ENCODE measurements at places on chromosomes 2 and 18.

- peak overlapping the region; percentile 97 for H3K27ac ChIP-seq
- H3K4me3 ChIP-seq: peak overlapping the region; percentile 94
- no peaks in the 10 kb centered on the region for H3K27me3 ChIP-seq
- no peak for DNase-seq
- peaks cover 58% of the 10 kb centered on the region for H3K4me1 ChIP-seq
Measured at GRCh38 chr2:190882856-190883582, 2.4 kb downstream of the GLS start.

DNA sequence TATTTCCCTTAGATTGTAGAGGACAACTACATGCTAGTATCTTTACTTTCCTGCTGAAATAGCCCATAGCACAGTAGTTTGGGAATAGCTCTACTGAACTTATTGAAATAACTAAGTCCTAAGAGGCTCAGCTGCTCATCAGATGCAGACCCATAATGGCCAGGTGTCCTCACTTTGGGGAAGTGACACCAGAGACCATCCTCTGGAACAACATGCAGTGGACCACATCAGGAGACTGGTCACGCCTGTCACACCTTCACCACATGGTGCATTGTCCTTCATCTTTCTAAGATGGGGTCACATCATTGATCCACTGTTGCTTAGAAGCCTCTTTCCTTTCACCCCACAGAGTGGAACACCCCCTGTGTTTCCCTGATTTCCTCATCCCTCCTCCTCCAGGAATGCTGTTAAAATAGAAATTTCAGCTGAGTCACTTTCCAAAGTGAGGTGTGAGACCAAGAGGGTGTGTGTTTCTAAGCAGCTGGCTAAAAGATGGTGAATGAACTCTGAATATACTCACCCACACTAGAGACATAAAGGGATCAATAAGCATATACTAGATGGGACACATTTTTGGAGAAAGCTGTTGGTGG lies 215.2 kb upstream of the LRRTM1 start:
- no peaks in the 10 kb centered on the region for H3K36me3 ChIP-seq
- no peak for DNase-seq

DNA sequence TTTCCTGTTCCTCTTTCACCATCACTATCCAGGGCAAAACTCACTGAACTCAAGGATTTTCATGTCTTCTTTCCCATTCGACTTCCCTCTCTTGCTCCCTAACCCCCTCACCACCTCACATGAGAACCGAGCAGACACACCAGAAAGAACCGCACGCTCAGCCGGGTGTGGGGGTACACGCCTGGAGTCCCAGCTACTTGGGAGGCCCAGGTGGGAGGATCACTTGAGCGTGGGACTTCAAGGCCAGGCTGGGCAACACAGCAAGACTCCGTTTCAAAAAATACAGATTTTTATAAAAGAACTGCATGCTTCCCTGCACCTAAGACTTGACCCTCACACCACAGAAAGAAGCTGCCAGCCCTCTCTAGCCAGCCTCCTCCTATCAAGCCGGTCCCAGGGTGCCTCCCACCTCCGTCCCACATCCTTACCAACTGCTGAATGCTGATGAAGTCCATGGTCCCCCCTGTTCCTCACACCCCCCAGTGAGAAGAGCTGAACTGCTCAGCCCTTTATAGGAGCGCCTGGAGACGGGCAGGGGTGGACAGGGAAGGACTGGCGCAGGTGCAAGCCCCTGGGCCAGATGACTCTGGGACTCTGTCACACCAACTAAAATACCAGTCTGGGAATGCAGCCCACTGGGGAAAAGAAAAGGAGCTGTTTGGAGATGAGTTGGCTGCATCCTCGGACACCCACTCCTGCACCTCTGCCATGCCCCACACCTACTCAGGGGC lies at the start of gene ANKRD23:
Gene ANKRD23 (minus strand): TSS at position 484 of the 731 bp plus-strand sequence. CDS start 29 bp downstream, at position 455.
- H3K27me3 ChIP-seq: no peaks in the 10 kb centered on the region
- peaks cover 14% of the 10 kb centered on the region for H3K4me1 ChIP-seq
- no peak for DNase-seq
- no peak within 1 kb of the TSS for H3K4me3 ChIP-seq
- H3K36me3 ChIP-seq: peaks cover 27% of the 10 kb centered on the region
- no peak within 1 kb of the TSS for H3K27ac ChIP-seq

- H3K27ac ChIP-seq: no peak overlapping the region
- no peak overlapping the region for H3K4me3 ChIP-seq
- no peaks in the 10 kb centered on the region for H3K4me1 ChIP-seq
- H3K36me3 ChIP-seq: no peaks in the 10 kb centered on the region
- DNase-seq: no peak
Measured at GRCh38 chr2:18454692-18455235, 105.7 kb downstream of the RDH14 start.

DNA sequence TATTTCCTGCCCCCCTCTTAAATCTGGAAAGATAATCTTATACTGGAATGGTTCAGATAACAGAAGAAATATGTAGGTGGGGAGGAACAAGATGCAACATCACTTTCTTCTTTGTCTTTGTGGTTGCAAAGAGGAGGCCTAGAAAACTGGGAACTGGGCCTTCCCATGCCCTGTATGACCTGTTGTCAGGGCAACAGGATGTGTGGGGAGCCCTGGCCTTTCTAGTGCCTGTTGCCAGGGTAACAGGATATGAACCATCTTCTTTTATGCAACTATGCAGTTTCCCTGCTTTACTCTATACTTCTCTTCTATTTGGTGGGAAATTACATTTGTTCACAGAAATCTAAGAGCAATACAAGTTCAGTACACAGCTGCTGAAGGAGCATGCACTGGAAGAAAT lies 79.8 kb upstream of the PDE1A start:
- H3K4me1 ChIP-seq: no peaks in the 10 kb centered on the region
- H3K27me3 ChIP-seq: no peaks in the 10 kb centered on the region
- no peak for DNase-seq
- H3K4me3 ChIP-seq: no peak overlapping the region
- H3K36me3 ChIP-seq: no peaks in the 10 kb centered on the region
- H3K27ac ChIP-seq: no peak overlapping the region

- H3K4me3 ChIP-seq: no peak overlapping the region
- no peaks in the 10 kb centered on the region for H3K36me3 ChIP-seq
- no peak for DNase-seq
Measured at GRCh38 chr2:65366595-65367125, 65.7 kb downstream of the SPRED2 start.

GRCh38 chr2:174335988-174336500 lies 1.3 kb downstream of the SP9 start:
- H3K4me1 ChIP-seq: peaks cover 30% of the 10 kb centered on the region
- H3K27ac ChIP-seq: no peak overlapping the region
- peaks cover 53% of the 10 kb centered on the region for H3K27me3 ChIP-seq
- peak overlapping the region; percentile 44 for H3K4me3 ChIP-seq
- DNase-seq: peak; percentile 42

- H3K4me3 ChIP-seq: no peak overlapping the region
- DNase-seq: no peak
- H3K27ac ChIP-seq: no peak overlapping the region
- no peaks in the 10 kb centered on the region for H3K27me3 ChIP-seq
- no peaks in the 10 kb centered on the region for H3K4me1 ChIP-seq
Measured at GRCh38 chr2:240463274-240463865, 27.9 kb downstream of the GPC1 start.

- no peak overlapping the region for H3K4me3 ChIP-seq
- no peak for DNase-seq
- peaks cover 14% of the 10 kb centered on the region for H3K4me1 ChIP-seq
- H3K27me3 ChIP-seq: no peaks in the 10 kb centered on the region
Measured at GRCh38 chr2:6236317-6236716, 544.1 kb downstream of the SOX11 start.

- no peak for DNase-seq
- H3K4me1 ChIP-seq: peaks cover 8% of the 10 kb centered on the region
- H3K27me3 ChIP-seq: peaks cover 19% of the 10 kb centered on the region
Measured at GRCh38 chr2:212532087-212532486, 6.5 kb downstream of the ERBB4 start.

GRCh38 chr18:8455661-8456614 lies 153.3 kb upstream of the RAB12 start:
- DNase-seq: no peak
- no peaks in the 10 kb centered on the region for H3K4me1 ChIP-seq
- no peak overlapping the region for H3K4me3 ChIP-seq
- no peaks in the 10 kb centered on the region for H3K27me3 ChIP-seq

- no peak overlapping the region for H3K27ac ChIP-seq
- H3K27me3 ChIP-seq: no peaks in the 10 kb centered on the region
- no peaks in the 10 kb centered on the region for H3K4me1 ChIP-seq
- no peak overlapping the region for H3K4me3 ChIP-seq
- no peak for DNase-seq
Measured at GRCh38 chr2:88632569-88632968, 5.3 kb upstream of the EIF2AK3 start.

DNA sequence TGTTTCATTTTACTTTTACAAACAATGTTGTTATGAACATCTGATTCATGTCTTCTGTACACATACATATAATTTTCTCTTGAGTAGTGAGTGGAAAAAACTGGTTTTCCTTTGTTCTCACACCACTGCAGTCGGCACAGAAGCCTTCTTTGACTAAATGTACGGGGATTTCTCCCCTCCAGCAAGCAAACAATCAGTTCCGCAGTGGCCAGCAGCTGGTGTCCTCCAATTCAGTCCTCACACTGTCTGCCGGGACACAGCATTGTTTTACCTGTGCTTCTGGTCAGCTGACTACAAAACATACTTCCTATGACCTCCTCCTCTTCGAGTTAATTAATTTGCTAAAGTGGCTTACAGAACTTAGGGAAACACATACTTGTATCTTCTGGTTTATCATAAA lies 202.8 kb downstream of the WDR7 start:
- H3K4me1 ChIP-seq: peaks cover 11% of the 10 kb centered on the region
- H3K4me3 ChIP-seq: no peak overlapping the region
- no peak overlapping the region for H3K27ac ChIP-seq
- no peaks in the 10 kb centered on the region for H3K27me3 ChIP-seq

DNA sequence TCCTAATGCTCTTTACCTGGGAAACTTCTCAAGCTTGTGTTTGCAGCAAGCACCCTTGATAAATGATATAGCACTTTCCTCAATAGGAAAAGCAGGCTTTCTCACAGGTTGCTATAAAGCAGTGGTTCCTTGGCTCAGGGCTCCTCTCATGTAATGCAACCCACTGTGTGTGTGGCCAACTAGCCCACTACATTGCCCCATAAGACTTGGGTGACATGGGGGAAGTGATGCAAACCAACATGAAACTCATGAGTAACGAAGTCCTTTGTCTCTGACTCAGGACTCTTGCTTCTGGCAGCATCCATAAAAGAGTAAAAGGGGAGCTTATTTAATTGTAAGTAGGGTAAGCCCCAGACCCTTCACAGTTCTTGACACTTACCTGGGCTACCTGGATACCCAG lies 106.9 kb downstream of the COL4A4 start:
- H3K4me3 ChIP-seq: no peak overlapping the region
- H3K36me3 ChIP-seq: peaks cover 49% of the 10 kb centered on the region
- DNase-seq: no peak
- H3K27me3 ChIP-seq: no peaks in the 10 kb centered on the region
- H3K27ac ChIP-seq: no peak overlapping the region

GRCh38 chr2:104769096-104769495 lies 84.8 kb upstream of the POU3F3 start:
- DNase-seq: no peak
- H3K36me3 ChIP-seq: no peaks in the 10 kb centered on the region
- peaks cover 3% of the 10 kb centered on the region for H3K27me3 ChIP-seq
- H3K4me1 ChIP-seq: no peaks in the 10 kb centered on the region
- H3K27ac ChIP-seq: no peak overlapping the region

GRCh38 chr18:8116341-8117005 lies 492.8 kb upstream of the RAB12 start:
- H3K27ac ChIP-seq: no peak overlapping the region
- no peaks in the 10 kb centered on the region for H3K36me3 ChIP-seq
- H3K4me1 ChIP-seq: no peaks in the 10 kb centered on the region
- H3K4me3 ChIP-seq: no peak overlapping the region
- H3K27me3 ChIP-seq: no peaks in the 10 kb centered on the region

DNA sequence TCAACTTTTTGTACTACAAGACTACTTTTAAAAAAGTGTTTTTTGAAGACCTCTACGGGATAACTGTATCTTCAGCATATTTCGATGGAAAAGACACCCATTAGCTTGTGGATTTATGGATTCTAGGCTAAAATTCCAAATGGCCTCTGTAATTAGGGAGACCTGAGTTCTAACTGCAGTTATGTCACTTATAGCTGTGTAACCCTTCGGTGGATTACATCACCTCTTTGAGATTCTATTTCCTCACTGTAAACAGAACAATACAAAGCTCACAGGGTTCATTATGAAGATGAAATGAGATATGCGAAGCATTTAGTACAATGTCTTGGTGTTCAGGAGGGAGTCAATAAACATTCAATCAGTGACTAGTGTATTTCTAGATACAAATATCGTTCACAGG lies 24.2 kb downstream of the LMAN2L start:
- H3K27ac ChIP-seq: no peak overlapping the region
- no peak overlapping the region for H3K4me3 ChIP-seq
- peaks cover 35% of the 10 kb centered on the region for H3K36me3 ChIP-seq
- no peak for DNase-seq

- H3K27me3 ChIP-seq: no peaks in the 10 kb centered on the region
- H3K27ac ChIP-seq: peak within 1 kb of the TSS; percentile 99
- H3K4me1 ChIP-seq: peaks cover 52% of the 10 kb centered on the region
Measured at GRCh38 chr18:56638232-56639103, at the start of gene TXNL1. Gene TXNL1, minus strand, starts transcription at chr18:56638592. Its CDS starts 152 bp downstream, at chr18:56638440.

- no peak overlapping the region for H3K4me3 ChIP-seq
- no peaks in the 10 kb centered on the region for H3K36me3 ChIP-seq
Measured at GRCh38 chr18:70366670-70367069, 77.8 kb downstream of the SOCS6 start.

- no peak overlapping the region for H3K4me3 ChIP-seq
- H3K27me3 ChIP-seq: no peaks in the 10 kb centered on the region
- H3K4me1 ChIP-seq: no peaks in the 10 kb centered on the region
- no peak overlapping the region for H3K27ac ChIP-seq
- H3K36me3 ChIP-seq: no peaks in the 10 kb centered on the region
Measured at GRCh38 chr18:51762373-51762772, 564.9 kb upstream of the MEX3C start.

DNA sequence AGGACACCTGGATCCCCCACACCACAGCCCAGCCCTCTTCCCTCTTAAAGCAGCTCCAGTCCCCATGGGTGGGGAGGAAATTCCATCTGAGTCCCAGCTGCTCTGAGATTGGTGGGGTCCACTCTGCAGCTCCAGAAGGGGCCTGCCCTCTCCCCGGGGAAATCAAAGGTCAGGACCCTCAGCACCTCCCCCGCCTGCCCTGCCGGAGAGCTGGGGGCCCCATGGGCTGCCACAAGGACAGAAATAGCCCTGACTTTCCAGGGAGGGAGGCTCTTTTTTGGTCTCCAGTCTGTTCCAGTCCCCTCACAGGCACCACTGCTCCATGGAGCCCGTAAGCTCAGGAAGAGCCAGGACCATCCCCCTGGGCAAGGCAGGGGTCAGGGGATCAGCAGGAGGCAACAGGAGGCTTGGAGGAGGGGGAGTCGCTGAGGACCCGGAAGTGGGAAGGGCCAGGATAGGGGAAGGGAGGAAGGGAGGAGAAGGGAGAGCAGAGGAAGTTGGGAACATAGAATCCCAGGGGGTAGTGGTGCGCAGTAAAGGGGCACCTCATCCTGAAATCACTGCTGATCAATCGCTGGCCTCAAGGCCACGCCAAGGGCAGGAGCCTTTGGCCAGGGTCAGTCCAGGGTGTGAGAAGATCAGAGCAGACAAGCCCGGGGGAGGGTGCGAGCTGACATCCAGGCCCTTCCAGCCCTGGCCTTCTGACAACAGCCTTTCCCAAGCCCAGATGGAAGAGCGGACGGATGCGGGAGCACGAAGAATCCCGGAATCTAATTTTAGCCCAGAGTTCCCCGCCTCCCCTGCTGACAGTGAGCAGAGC lies 7.6 kb downstream of the ADRA2B start:
- DNase-seq: peak; percentile 5
- no peak overlapping the region for H3K27ac ChIP-seq
- H3K4me3 ChIP-seq: no peak overlapping the region
- peaks cover 2% of the 10 kb centered on the region for H3K36me3 ChIP-seq
- H3K27me3 ChIP-seq: peaks cover 3% of the 10 kb centered on the region
- H3K4me1 ChIP-seq: peaks cover under 1% of the 10 kb centered on the region

Measured in activated B cell treated with CpG ODN at 0.5 μM for 24 hours (primary cell).